ENCODE measurements at places on chromosomes 2 and 18. TPM values are rescaled to one million over a fixed set of nuclear protein-coding genes. Genes with fewer than 3 reads are reported as not detected.

ZNF407 gene
- total RNA-seq: 27.2 TPM

- no peak for DNase-seq
These were observed 222.9 kb downstream of the PTPRM start for GRCh38 chr18:7789856-7790552.

DSEL gene
- total RNA-seq: 6.3 TPM

GRCh38 chr18:42289526-42289925 lies 334.5 kb downstream of the PIK3C3 start:
- no peak for DNase-seq

IL36RN gene
- not detected for total RNA-seq

CCDC148 gene
- 3.4 TPM for total RNA-seq

TBC1D8 gene
- total RNA-seq: 69.1 TPM

DSC2 gene
- total RNA-seq: 5.1 TPM

NEMP2 gene
- 8.2 TPM for total RNA-seq

DBI gene
- 99.6 TPM for total RNA-seq

GRCh38 chr2:231926180-231926741 lies at the start of gene NPPC:
Gene NPPC, minus strand, starts transcription at chr2:231926396. Its CDS starts 147 bp downstream, at chr2:231926249.
- no peak for DNase-seq

NTSR2 gene
- total RNA-seq: not detected
